Endodermal cell (in vitro differentiated cells): ENCODE measurements at places on chromosomes 1 and 21.

GRCh38 chr1:193614817-193615216, 428.4 kb upstream of the B3GALT2 start:
- DNase-seq: no peak

- no peak for DNase-seq
Measured at GRCh38 chr1:221723018-221723847, 18.7 kb downstream of the DUSP10 start.

- DNase-seq: no peak
Measured at GRCh38 chr1:11431941-11432507, 46.9 kb upstream of the DISP3 start.

DNA sequence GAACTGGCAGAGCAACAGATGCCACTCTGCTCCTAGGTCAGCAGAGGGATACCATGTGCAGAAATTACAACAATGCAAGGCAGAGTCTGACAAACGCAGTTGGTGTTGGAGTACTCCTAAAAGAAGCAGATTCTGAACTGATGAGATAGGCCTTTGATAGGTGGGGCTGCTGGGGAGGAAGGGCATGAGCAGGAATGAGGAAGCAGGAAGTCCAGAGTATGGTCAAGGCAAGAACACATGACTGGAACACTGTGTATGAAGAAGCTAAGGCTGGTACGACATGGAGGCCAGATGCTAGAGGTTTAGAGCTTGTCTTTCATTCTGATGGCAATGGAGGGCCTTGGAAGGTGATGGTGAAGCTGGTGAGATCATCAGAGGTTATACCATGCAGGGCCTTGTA, 11.5 kb upstream of the THRAP3 start:
- DNase-seq: no peak

- DNase-seq: no peak
Measured at GRCh38 chr1:15442759-15443158, 4.5 kb downstream of the CTRC start.

DNA sequence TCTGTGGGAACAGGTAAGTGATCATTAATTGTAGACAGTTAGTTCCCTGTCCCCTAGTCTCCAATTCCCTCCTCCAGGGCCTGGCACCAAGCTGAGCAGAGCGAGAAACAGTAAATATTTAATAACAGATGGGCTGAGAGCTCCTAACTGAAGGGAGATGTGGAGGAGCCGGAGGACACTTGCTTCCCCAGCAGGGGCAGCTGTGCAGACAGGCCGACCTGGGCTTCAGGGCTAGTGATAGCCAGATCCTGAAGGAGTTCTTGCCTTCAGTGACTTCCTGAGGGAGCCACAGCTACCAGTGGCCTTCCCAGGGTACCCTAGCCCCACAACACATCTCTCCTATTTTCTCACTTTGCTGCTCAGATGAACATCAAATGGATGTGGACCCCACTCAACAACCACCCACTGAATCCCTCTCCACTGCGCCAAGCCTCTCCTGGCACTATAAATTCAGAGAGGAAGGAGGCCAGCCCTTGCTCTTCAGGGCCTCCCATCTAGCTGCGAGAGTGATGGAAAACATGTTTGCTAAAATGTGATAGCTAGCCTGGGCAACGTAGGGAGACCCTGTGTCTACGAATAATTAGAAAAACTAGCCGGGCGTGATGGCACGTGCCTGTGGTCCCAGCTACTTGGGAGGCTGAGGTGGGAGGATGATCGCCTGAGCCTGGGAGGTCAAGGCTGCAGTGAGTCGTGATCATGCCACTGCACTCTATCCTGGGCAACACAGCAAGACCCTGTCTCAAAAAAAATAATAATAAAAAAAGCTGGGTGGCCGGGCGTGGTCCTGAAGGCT, 26.9 kb upstream of the SYNC start:
- DNase-seq: no peak

GRCh38 chr1:112488141-112488540, 20.6 kb upstream of the WNT2B start:
- DNase-seq: no peak

DNA sequence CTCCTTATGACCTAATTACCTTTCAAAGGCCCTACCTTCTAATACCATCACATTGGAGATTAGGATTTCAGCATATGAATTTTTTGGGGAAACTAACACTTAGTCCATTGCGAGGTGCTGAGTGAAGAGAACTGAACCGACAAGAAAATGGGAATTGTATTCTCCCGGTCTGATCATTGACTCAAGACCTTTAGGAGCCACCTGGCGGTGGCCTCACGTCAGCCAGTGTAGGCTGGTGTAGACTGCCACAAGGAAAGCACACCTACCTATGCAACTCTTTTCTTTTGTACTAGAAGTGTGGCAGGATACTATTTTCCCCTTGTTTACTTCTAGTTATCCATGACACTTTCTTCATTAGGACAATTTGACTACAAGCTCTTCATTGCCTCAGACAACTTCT, 333.5 kb upstream of the B3GALT2 start:
- DNase-seq: peak; percentile 75

GRCh38 chr1:52738893-52739292, 12.6 kb downstream of the ZYG11B start:
- DNase-seq: no peak

- peak; percentile 80 for DNase-seq
Measured at GRCh38 chr1:166017395-166017794, 149.4 kb downstream of the FAM78B start.

- no peak for DNase-seq
Measured at GRCh38 chr1:12546771-12547585, 71.0 kb downstream of the DHRS3 start.

GRCh38 chr21:15204970-15205286, 140.1 kb upstream of the NRIP1 start:
- DNase-seq: no peak

- DNase-seq: no peak
Measured at GRCh38 chr1:221723848-221724236, 18.0 kb downstream of the DUSP10 start.

- no peak for DNase-seq
Measured at GRCh38 chr1:242428399-242429190, 95.9 kb downstream of the PLD5 start.

DNA sequence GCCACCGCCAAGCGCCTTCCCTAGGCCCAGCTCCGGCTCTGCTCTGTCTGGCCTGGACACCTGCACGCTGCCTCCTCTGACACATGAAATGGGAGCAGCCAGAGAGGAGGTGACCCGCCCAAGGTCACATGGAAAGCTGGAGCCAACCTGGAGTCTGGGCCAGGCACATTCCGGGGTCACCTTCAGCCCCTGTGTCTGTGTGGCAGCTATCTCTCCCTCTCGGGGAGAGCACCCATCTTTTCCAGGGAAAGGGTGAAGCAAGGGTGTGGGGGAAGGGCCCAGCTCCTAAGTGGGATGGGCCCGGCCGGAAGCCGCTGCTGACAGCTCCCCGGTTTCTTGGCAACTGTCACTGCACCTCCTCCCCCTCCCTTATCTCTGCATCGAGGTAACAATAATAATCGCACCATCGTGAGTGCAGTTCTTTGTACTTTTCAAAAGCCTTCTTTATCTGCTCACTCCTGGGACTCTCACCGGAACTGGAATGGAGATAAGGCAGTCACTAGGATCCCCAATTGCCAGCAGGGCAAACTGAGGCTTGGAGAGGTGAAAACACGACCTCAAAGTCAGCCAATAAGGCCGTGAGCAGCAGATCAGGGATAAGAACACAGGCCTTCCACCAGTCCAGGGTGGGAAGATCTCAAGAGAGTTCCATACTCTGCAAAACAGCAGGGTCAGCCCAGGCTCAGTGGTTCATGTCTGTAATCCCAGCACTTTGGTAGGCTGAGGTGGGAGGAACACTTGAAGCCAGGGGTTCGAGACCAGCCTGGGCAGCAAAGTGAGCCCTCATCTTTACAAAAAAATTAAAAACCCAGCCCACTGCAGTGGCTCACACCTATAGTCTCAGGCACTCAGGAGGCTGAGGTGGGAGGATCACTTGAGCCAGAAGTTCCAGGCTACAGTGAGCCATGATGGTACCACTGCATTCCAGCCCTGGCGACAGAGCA, 36.9 kb downstream of the RAP1GAP start:
- no peak for DNase-seq

- DNase-seq: no peak
Measured at GRCh38 chr1:159201642-159202041, 3.0 kb upstream of the ACKR1 start.

GRCh38 chr1:31985430-31985829, 28.2 kb upstream of the KHDRBS1 start:
- DNase-seq: no peak

GRCh38 chr1:186578325-186579016, 101.8 kb downstream of the PTGS2 start:
- DNase-seq: no peak

GRCh38 chr1:85378534-85378933, 86.4 kb downstream of the DDAH1 start:
- no peak for DNase-seq

DNA sequence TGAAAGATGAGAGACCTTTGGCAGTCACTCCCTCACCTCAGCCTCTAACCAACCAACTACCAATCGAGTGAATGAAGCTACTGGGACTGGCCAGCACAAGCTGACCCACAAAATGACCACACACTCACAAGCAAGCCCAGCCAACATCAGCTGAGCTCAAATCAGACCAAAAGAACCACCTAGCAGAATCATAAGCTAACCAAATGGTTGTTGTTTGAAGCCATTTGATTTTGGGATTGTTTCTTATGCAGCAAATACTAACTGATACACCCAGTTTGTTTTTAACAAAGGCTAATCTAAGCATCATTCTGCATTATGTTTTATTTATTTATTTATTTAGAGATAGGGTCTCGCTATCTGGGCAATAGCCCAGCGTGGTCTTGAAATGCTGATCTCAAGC, 310.4 kb downstream of the SETD4 start:
- no peak for DNase-seq

- no peak for DNase-seq
Measured at GRCh38 chr1:205633421-205633976, 1.7 kb upstream of the ELK4 start.

- no peak for DNase-seq
Measured at GRCh38 chr1:23449306-23449705, 24.8 kb upstream of the TCEA3 start.

GRCh38 chr1:3384407-3384806, 70.1 kb upstream of the ARHGEF16 start:
- DNase-seq: no peak

DNA sequence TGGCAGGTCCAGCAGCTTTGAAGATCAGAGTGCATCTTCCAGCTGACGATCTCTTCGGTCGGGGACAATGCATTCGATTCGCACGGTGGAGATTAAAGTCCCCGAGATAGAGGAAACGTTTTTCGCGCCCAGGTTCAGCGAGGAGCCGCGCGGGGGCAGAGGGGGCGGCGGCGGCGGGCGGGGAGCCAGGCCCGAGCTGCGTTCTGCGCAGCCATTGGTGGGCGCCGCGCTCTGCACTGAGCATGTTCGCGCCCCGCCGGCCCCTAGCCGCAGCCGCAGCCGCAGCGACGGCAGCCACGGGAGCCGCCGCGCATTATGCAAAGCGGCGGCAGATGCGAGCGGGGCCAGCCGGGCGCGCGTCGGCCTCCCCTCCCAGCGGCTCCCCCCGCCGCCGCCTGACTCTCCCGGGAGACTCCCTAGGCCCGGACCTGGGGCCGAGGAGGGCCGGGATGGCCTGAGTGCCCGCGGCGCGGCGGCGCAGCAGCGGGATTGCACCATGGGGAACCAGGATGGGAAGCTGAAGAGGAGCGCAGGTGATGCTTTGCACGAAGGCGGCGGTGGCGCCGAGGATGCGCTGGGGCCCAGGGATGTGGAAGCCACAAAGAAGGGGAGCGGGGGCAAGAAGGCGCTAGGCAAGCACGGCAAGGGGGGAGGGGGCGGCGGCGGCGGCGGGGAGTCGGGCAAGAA, at the start of gene FMN2:
Gene FMN2, plus strand, starts transcription at position 270 of the 687 bp plus-strand sequence. Its CDS starts 227 bp downstream, at position 497.
- peak; percentile 88 for DNase-seq

DNA sequence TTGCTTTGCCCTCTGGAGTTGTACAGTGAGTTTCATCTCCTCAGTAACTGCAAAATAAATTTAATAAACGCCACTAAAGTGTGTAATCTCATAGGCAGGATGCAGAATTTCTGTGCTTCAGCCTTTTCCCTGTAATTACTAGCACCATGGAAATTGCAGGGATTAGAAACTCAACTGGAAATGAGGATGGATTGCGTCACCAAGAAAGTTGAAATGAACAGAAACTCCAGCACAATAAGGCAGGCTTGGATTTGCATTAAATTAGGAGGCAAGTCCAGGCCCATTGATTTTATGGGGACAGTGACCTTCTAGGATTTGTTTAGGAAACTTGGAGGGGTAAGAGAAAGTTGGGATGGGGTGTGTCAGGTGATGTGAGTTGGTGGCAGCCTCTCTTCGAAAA, 197.5 kb downstream of the PTPRU start:
- DNase-seq: no peak

GRCh38 chr1:17099616-17100340, 19.5 kb downstream of the PADI2 start:
- no peak for DNase-seq

DNA sequence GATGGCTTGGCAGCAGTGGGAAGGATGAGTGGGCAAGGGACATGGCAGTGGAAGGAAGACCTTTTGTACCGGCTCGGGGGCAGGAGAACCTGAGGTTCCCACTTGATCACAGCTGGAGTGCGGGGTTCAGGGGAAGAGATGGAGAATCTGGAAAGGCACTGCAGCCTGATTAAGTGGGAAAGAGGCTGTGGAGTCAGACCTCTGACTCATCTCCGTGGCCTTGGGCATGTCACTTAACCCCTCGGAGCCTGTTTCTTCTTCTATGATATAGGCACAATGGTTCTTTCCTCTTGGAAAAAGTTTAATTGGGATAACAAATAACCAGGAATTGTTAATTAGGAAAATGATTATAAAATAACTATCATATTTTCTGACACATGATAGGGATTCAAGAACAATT, 13.1 kb upstream of the TMEM61 start:
- DNase-seq: peak; percentile 34

DNA sequence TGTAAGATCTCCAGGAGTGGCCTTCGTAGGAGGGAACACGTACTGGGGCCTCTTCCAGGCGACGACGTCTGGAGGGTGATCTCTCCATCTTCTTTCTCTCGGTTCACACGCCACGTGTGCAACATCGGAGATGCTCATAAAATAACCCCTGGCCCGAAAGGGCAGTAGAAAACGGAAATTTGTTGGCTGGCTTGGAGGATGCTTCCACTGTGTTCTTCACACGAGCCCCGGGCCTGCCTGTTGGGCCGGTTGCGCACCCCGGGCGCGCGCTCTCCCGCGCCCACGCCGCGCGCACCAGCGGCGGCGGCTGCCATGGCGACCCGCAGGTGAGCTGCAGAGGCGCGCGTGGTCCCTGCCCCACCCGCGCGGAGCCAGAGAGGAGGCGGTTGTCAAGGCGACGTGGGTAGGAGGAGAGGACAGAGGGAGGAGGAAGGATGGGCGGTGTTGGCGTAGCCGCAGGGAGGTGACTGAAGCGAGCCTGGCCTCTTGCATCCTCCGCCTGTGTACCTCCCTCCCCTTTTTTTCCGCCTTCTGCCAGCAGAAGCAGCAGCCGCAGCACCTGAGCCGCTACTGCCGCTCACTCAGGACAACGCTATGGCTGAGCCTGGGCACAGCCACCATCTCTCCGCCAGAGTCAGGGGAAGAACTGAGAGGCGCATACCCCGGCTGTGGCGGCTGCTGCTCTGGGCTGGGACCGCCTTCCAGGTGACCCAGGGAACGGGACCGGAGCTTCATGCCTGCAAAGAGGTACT, at the start of gene ELAPOR1:
Gene ELAPOR1, plus strand, starts transcription at position 526 of the 752 bp plus-strand sequence. Its CDS starts 69 bp downstream, at position 595.
- DNase-seq: peak; percentile 84

- DNase-seq: no peak
Measured at GRCh38 chr21:27454234-27454633, 487.3 kb upstream of the ADAMTS5 start.

GRCh38 chr1:241551759-241552638, 19.8 kb downstream of the KMO start:
- DNase-seq: no peak
